ENCODE measurements at places on chromosomes 2 and 18.
A peak's percentile ranks its signal among the peaks of the same experiment; 100 is the strongest.

GRCh38 chr2:28292491-28292890 is 100.2 kb upstream of the FOSL2 start:
- no peak for DNase-seq

DNA sequence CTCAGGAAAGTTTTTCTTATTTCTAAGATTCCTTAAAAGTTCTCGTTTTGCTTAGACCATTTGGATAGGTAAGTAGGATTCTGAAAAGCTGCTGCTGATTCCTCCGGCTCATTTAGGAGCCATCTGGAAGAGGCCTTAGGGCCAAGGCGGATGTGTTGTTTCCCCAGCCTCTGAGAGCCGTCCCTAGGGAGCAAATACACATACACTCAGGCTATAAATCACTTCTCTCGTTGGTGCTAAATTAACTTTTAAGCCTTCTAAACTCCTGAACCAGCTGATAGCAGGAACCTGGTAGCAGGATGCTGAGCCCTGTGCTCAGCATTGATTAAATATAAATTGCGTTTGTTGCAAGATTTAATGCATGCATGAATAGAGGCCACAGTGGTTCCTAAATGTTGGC is 109.8 kb downstream of the ADCYAP1 start:
- no peak for DNase-seq

DNA sequence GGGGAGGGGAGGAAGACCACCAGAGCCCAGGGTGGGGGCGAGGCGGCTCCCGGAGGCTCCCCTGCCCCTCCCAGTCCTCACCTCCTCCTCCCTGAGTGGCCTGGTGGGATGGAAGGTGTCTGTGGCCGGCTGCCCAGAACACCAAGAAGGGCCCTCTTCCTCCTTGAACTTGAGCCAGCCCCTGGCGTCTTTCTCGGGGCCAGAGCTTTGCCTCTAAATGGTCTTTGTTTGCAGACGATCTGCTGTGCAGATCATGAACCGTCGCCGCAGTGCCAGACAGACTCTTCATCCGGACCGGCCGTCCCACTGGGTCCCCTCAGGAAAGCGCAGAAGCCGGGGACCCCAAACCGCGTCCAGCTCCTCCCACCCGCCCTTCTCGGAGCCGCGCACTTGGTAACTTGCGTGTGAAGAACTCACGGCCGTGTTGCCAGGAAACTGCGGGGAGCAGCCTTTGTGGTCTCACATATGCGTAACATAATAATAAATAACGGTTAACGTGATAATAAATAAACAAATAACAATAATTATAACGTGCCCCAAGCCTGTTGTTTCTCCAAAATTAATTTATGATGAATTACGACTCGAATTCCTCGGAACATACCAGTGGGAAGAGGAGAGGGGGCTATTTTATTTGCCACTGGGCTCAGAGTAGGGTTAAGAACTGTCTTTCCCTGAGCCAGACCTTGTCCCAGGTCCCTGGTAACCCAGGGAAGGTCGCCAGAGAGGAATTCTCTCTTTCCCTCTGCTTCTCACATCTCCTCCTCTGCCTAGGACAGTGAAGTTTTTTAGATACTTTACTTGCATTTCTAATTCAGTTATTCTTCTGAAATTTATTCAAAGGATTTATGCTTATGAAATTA is 41.0 kb downstream of the PTGR3 start:
- DNase-seq: no peak

DNA sequence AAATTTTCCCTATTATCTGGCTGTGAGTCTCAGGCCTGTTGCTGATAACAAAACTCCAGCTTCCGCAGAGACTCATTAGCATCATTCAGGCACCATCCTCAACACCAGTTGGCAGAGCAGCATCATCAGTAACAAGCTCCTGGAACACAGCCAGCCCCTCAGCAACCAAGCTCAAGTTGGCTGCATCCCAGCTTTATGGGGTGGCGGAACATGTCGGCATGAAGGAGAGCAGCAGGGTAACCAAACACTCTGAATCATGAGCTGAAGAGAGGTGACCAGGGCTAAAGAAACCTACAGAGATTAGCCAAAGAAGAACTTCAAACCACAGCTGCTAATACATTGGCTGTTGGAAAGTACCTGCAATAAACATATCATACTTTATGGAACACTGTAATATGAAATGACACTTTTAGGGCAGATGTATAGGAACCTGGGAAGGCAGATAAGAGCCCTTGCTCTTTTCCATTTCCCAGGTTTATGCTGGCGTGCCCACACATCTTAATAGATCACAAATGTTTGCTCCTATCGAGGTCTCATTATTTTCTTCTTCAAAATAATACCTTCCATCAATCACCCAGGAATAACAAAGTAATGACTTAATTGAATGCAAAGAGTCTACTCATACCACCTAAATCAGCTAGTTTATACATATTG is 63.8 kb downstream of the PDE11A start:
- no peak for DNase-seq

DNA sequence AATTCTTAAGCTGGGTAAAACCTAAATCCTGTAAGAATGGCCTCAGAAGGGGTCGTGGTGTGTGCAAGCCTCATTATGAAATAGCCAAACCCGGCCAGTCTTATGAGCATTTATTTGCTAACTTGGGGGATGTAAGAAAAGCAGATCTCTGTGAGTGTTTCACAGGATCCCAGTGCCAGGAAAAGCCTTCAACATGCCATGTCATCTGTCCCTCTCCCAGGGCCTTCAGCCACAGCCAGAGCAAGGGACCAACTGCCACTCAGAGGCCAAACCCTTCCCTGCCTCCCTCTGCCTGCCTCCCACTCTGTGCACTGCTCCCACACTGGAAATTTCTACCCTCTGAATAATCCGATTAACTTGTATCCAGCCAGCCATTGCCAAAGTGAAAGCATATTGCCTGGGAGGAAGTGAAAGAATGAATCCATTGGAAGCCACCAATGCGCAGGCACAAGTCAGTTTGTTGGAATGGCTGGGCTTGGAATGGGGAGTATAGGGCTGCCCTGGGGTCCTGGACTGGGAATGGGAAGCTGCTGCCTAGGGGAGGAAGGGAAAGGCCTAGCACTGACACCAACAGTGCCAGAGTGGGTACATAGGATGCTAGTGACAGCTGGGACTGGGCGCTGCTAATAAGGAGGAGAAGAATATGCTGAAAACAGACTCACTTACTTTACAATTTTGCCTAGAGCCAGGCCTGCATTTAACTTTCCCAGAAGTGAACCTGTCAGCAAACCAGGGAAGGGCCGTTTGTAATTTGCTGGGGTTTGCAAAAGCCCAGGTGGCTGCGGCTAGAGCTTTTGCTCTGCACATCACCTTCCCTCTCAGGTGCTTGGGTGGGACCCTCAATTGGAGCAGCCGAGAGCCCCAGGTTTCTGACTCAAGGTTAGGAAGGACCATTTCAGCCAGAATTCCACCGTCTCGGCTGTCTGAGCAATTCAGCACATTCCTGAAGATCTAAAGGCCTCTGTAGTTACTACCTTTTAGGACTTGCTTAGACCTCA is 146.6 kb upstream of the NCK2 start:
- DNase-seq: no peak

GRCh38 chr2:54641988-54642387 is 81.5 kb upstream of the EML6 start:
- DNase-seq: no peak

- no peak for DNase-seq
These were observed 74.3 kb upstream of the SLC1A4 start for GRCh38 chr2:64914735-64915509.

DNA sequence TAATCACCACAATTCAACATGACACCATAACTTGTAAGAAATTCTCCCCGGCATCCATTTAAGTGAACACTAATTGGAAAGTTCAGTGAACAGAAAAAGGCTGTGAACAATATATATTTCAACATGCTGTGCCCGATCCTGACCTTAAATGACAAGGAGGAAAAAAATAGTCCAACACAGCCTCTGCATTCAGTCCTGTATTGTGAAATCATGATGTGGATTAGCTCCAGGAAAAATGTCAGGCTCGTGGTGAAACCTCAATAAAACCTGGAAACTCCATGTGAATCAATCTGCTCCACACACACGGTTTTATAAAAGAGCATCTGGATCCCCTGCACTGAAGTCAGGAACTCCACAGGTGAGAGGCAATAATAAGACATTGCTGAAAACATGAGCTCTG is 145.4 kb upstream of the SPOPL start:
- no peak for DNase-seq

DNA sequence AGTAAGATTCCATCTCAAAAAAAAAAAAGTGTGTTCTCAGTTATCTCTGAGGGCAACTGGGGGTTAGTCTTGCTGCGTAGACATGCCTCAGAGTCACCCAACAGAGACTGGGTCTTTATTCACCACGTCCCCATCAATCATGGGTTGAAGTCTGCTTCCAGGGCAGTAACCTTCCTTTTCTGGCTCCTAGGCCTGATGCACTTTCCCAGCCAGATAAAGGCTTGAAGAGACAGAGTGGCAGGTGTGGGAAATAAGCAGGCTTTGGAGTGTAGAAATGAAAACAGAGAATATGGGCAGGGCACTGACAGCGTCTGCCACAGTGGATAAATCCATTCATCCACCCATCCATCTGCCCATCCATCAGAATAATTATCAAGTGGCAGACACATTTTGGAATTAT is 134.1 kb upstream of the LGALSL start:
- DNase-seq: no peak

GRCh38 chr2:232444409-232445148 is 11.4 kb upstream of the ALPI start:
- peak; percentile 81 for DNase-seq

- DNase-seq: no peak
These were observed 103.8 kb upstream of the CDC42EP3 start for GRCh38 chr2:37774976-37775907.

DNA sequence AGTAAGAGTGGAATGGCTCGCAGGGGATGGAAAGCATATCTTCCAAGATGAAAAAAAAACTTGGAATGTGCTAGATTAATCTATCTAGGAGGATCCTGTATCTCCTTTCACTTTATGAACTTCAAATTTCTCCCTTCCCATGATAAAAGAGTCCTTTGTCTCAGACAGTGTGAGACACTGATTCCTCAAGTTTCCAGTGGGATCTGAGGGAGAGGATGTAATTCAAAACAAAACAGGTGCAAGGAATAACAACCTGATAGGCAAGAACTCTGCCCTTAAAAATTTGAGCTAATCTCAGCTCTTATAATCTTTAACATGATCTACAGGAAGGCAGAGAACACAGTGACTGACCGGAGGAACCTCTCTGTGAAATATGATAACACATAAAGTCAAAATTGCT is 162.0 kb upstream of the ZFP36L2 start:
- DNase-seq: no peak

GRCh38 chr2:162746310-162746709 is 92.3 kb downstream of the KCNH7 start:
- DNase-seq: no peak

DNA sequence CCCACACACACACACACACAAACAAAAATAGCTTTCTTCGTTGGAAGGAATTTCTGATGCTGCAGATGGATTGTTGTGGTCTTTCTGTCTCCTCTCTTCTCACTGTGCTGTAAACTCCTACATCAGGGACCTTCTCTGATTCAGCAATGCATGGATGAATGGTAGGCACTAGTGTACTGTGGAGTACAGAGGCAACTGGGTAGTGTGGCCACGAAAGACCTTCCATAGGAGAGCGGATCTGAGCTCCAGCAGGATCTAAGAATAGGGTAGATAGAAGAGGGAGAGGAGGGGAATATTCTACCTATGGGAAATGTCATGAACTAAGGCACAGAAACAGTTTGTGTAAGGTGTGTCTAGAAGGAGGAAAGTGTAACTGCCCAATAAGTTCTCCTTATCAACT is 266.8 kb downstream of the MYCN start:
- no peak for DNase-seq

- DNase-seq: no peak
These were observed 69.5 kb downstream of the GPD2 start for GRCh38 chr2:156505696-156506095.

DNA sequence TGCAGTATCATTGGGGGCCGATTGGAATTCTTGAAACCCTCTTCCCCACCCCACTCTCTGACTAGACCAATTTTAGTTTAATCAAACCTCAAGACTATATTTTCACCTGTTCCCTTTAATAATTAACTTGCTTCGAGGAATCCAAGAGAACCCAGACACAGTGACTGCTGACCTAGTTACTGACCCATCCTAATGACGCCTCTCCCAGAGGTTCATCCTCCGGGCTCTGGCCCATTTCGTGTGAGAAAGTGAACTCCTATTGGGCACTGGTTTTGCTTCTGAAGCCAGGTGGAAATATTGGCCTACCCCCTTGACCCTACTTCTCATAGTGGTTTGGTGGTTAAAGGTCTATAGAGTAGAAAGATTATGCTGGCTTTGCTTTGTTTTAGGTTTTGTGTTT is 39.9 kb downstream of the RPL37A start:
- no peak for DNase-seq

GRCh38 chr2:25929789-25930473 is 51.6 kb upstream of the ASXL2 start:
- DNase-seq: no peak

- no peak for DNase-seq
These were observed 87.4 kb downstream of the GAREM1 start for GRCh38 chr18:32383050-32383819.

GRCh38 chr2:142973822-142974207 is 96.4 kb downstream of the KYNU start:
- DNase-seq: no peak

GRCh38 chr2:62287899-62288880 is 92.3 kb downstream of the B3GNT2 start:
- DNase-seq: peak; percentile 35

DNA sequence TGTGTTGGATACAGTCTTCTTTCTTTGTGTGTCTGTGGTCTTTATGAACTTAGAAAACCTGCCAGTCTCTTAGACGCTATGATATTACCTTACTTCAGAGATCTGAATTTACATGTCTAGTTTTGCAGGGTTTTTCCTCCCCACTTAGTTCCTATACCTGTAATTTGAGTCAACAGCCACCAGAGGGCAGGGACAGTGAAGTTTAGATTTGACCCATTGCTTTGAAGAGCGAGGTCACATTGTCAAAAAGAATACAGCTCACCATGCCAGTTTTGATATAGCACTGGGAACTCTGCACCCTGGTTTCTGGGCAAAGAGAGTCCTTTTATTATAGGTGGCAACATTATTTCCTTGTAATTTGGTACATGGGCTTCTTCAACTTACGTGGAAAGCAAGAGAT is 102.3 kb downstream of the MAPK4 start:
- DNase-seq: no peak

- no peak for DNase-seq
These were observed 38.4 kb downstream of the METAP1D start for GRCh38 chr2:172038121-172038520.

- DNase-seq: no peak
These were observed 14.5 kb upstream of the IL1RN start for GRCh38 chr2:113112871-113113270.

DNA sequence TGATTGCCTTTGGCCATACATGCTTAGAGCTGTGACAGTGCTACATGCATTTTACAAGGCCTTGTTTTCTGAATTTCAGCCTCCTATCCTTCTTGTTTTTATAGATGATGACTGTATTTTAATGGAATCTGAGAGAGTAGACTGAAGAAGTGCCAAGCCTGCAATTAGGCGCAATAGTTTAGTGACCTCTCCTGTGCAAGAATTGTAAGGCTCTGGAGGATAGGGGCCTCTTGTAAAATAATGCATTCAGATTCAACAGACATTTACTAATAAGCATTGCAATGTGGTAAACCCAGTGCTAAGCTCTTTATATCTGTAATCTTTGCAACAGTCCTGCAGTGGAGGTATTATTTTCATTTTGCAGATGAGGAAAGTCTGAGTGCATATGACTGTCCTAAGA is 105.5 kb downstream of the TDRD15 start:
- DNase-seq: no peak

- no peak for DNase-seq
These were observed 262.1 kb upstream of the KLHL14 start for GRCh38 chr18:33034945-33035344.

- DNase-seq: no peak
These were observed 899 bp downstream of the SLC1A4 start for GRCh38 chr2:64989982-64990614.

Measured in stimulated activated CD4-positive, alpha-beta T cell treated with anti-CD3 and anti-CD28 coated beads, Interleukin-4, amount 100 ng/mL, for 24 hours (primary cell).